ENCODE measurements at places on chromosomes 16 and 17.

DNA sequence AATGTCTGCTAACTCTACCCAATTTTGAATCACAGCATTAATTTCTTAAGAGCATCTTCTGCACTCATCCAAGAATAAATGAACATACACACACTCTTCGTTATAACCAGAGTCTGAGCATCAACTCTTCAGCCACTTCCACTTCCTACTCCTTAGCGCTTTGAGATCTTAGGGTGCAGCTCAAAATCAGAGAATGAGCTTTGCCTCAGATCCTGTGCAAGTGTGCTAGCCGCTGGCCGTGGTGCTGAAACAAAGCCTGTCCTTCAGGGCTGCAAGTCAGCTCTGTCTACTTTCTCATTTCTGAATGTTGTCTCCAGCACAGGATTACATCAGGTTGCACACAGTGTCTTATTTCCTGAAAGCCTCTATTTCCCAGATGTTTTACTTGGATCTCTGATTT lies 165.4 kb downstream of the AIPL1 start:
- DNase-seq, result peak; percentile 45

GRCh38 chr16:4011940-4012629 lies 104.2 kb downstream of the ADCY9 start:
- no peak for DNase-seq

DNA sequence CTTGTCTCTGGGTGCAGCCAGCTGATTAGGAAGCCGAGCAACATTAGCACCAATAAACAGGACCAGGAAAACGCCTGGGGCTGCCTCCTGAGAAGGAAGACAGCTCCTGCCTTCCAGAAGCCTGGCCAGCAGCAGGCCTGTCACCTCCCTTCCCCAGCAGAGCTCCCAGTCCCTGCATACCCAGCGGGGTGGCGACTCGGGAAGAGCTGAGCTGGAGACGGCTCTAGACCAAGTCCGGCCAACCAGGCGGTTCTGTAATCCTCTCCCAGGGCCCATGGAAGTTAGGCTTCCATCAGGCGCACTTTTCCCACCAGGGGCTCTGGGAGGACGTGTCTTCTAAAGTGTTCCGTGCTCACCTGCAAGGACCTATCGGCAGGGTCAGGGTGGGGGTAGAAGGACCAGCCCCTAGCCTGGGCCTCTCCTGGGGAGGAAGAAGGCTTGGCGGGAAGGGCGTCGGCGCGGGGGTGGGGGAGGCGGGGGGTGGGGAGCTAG lies 12.0 kb upstream of the CLUH start:
- DNase-seq, result no peak

GRCh38 chr17:55751720-55752250 lies 934 bp downstream of the PCTP start:
- no peak for DNase-seq

DNA sequence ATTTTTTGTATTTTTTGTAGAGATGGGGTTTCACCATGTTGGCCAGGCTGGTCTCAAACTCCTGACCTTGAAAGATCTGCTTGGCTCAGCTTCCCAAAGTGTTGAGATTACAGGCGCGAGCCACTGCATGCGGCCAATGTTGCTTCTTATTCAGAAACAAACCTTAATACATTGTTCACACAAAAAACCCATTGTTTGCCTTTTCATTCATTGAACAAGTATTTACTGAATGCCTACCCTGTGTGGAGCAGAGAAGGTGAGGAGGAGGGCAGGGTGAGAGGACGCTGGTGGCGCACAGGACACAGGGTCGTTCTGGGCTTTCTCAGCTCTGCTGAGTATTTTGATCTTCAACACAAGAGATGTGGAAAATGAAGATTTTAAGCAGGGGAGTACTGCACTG lies 8.0 kb upstream of the KRT23 start:
- no peak for DNase-seq

- DNase-seq, result no peak
Observed at GRCh38 chr17:31269578-31269983, 27.5 kb downstream of the OMG start.

GRCh38 chr17:51442088-51442865 lies 181.9 kb downstream of the UTP18 start:
- no peak for DNase-seq

GRCh38 chr16:22815863-22816262 lies 1.9 kb downstream of the HS3ST2 start:
- DNase-seq, result no peak
